ENCODE measurements at places on chromosomes 7 and 10.

DNA sequence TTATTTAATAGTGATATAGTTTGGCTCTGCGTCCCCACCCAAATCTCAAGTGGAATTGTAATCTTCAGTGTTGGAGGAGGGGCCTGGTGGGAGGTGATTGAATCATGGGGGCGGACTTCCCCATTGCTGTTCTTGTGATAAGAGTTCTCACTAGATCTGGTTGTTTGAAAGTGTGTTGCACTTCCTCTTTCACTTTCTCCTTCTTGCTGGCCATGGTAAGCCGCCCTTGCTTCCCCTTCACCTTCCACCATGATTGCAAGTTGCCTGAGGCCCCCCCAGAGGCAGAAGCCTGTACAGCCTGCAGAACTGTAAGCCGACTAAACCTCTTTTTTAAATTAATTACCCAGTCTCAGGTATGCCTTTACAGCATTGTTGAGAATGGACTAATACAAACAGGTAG is 101.4 kb downstream of the MTPAP start:
- no peak for DNase-seq

- no peak for DNase-seq
Measured at GRCh38 chr7:98178321-98178720, 32.9 kb upstream of the BHLHA15 start.

- DNase-seq, result no peak
Measured at GRCh38 chr10:100730725-100731406, 14.5 kb upstream of the PAX2 start.

GRCh38 chr7:155188821-155189581 is 108.7 kb upstream of the INSIG1 start:
- DNase-seq, result no peak

GRCh38 chr10:70693619-70694335 is 21.5 kb downstream of the ADAMTS14 start:
- DNase-seq, result no peak

DNA sequence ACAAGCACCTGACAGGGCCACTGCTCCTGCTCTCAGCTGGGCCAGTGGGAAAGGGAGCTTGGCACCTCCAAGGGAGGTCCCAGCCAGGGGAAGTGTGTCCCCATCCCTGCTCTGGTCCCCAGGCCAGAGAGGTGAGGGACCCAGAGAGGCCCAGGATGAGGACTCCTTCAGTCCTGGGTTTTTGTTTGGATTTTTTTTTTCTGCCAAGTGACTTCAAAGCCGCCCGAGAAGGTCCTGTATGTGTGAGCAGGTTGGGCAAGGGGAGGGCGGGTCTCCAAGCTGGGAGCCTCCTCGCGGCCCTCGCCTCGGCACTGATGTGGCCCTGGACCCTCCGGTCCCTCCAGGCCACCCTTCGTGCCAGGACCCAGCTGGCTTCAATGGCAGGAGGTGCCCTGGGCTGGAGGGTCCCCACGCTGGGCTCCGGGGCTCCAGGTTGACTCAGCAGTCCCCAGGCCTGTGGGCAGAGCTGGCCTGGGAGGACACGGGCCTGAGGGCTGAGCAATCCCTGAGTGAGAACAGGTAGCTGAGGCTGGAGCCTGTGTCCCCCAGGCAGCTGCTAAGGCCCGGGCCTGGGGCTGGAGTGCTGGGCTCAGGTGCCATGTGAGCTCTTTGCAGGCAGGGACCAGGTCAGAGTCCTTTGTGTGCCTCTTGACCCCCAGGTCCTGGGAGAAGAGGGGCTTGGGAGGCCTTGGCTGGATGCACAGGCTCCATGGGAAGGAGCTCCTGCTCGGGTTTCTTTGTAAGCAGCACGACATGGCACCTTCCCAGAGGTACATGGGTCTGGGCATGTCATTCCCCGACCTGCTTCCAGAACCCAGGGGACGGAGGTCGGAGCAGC is 140.6 kb downstream of the FAM53B start:
- no peak for DNase-seq

DNA sequence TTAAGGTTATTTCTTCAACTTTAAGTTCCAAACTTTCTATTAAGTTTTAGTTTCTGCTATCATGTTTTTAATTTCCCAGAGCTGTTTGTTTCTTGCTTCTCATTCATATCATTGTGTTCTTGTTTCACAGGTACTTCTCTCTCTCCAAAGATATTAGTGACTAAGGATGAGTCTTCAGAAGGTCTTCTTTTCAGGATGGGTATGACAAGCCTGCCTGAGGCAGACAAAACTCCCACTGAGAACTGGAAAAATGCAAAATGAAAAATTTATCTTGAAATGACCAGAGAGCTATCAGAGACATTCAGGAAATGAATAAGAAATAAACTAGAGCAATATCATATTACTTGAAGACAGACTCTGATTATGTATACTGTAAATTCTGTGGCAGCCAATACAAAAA is 110.8 kb upstream of the EGFR start:
- no peak for DNase-seq

GRCh38 chr7:139946533-139946932 is 116.2 kb downstream of the PARP12 start:
- DNase-seq, result no peak

GRCh38 chr10:68684413-68684812 is 36.6 kb upstream of the CCAR1 start:
- DNase-seq, result peak; percentile 11

DNA sequence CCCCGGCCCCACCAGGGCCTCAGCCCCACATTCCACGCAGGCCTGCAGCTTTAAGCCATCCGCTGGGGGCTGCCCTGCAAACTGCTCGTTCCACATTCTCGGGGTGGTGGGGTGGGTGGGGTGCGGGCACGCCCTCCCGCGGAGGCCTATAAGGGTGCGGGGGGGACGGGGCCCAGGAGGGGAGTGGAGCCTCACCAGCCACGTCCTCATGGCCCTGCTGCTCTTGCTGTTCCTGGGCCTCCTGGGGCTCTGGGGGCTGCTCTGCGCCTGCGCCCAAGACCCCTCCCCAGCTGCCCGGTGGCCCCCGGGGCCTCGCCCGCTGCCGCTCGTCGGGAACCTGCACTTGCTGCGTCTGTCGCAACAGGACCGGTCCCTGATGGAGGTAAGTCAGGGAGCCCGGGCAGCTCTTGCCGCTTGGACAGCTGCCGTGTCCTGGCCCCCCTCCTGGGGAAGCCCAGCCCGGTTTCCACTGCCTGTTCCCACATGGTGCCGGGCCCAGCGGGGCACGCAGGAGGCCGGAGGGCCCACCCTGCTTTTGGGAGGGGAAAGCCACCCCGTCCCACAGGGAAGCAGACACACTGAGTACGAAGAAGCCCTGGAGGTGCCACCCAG is at the start of gene CYP2W1:
TSS of gene CYP2W1 (plus strand) at position 178 of the 612 bp plus-strand sequence. CDS start at position 209, 31 bp downstream.
- DNase-seq, result no peak

DNA sequence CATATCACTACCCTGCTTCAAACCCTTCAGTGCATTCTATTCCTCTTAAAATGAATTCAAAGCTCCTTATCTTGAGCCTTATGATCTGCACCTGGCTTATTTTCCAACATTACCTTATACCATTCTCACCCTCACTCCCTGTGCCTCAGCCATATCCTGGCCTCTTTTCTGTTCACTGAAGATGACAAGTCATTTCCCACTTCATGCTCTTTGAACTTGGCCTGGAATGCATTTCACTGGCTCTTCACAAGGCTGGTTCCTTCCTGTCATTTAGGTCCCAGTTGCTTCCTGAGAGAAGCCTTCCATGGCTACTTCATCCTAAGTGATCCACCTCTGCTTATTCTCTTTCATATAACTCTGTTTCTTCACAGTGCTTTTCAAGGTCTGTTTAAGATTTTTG is 3.2 kb upstream of the LIPF start:
- no peak for DNase-seq

DNA sequence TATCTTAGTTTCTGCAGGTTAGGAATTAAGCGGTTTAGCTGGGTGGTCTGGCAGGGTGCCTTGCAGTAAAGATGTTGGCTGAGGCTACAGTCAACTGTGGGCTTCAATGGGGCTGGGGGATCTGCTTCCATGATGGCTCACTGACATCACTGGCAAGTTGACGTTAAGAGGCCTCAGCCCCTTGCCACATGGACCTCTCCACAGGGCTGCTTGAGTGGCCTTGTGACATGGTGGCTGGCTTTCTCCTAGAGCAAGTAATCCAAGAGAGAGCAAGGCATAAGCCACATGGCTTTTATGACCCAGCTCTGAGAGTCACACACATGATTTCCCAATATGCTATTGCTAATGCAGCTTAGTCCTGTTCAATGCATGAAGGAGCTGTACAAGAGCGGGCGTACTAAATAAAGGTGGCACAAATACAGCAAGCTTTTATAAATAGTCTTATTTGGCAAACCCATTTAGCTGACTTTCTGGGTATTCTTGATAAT is 109.1 kb downstream of the SEPTIN7 start:
- DNase-seq, result no peak

DNA sequence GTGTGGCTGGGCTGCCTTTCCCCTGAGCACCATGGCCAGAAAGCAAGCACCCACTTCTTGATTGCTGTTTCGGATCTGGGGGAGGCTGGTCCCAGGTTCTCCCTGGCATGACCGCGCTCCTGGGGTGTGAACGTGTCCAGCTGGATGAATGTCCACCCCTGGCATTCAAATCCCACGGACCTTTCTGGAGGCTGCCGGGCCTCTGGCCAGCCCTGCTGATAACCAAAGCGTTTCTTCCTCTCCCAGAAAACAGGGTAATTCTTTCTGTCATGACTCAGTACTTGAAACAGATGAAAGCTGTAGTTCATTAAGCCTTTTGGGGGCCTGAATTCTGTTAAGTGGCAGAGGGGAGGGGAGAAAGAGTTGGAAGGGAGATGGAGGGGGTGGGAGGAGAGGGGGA is 73.1 kb upstream of the SAMD8 start:
- DNase-seq, result no peak

GRCh38 chr10:6297951-6298381 is 95.2 kb downstream of the PFKFB3 start:
- DNase-seq, result no peak

- no peak for DNase-seq
Measured at GRCh38 chr7:33743594-33743993, 161.7 kb upstream of the BMPER start.

DNA sequence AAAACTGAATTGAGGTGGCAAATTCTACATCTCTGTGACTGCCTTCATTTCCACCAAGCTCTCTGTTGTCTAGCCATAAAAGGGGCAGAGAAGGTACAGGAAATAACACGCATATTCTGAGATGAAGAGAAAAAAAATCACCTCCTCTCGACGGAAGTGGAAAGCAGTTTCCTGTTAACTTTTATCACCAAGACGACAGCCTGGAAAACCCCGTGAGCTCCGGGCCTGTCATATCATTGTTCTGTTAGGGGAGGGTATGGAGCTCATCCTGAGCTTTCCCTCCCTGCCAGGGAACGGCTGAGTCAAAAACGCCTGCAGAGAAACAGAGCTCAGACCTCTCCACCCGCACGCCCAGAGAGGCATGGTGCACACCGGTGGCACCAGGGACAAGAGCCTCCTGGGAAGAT is 200.3 kb downstream of the PRPF18 start:
- peak; percentile 93 for DNase-seq

DNA sequence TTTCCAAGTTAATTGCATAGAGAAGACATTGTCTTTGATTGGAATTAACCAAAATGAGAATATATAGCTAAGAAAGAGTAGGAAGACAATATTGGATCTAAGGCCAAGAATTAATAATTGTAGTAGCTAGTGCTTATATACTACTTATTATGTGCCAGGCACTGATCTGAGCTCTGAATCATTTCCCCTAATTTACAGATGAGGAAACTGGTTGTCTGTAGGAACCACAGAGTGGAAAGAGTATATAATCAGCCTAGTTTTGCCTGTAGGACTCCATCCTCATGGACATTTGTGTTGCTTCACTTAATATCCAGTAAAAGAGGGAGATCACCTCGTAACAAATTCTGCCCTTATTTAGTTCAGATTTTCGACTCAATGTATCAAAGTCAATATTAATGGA is 127.9 kb downstream of the ARID5B start:
- DNase-seq, result no peak

DNA sequence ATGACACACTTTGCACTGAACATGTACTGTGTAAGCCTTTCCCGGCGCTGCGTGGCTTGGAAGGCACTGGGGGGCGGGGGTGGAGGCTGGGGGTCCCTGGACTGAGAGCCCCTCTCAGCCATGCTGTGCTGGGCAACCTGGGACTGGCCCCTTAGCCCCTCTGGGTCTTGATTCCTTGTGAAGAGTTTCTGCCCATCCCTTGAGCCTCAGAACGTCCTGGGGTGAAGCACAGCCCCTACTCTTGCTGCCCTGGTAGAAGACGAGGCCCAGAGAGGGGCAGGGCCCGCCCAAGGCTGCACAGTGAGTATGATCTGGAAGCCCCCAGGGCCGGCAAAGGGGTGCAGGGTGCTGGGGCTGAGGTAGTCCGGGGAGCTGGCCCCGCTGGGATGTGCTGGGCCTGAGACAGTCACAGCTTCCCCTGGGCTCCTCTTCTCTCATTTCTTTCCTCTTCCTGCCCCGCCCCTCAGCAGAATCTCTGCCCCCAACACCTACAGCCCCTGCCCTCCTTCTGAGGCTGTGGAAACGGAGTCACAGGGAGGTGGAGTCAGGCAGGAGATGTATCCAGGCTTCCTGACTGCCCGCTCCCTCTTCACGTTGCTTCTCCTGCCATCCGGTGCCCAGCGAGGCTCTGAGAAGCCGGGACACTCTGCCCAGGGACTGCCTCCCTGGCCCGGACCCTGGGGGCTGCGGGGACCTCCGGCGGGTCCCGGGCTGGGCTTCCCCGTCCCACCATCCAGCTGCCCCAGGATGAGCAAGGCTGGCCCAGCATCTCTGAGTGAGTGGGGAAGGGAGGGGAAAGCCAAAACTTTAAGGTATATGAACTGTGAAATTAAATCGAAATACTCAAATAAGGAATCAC is 60.5 kb downstream of the UNCX start:
- DNase-seq, result no peak

GRCh38 chr10:4586776-4587175 is 239.2 kb upstream of the AKR1E2 start:
- DNase-seq, result no peak

DNA sequence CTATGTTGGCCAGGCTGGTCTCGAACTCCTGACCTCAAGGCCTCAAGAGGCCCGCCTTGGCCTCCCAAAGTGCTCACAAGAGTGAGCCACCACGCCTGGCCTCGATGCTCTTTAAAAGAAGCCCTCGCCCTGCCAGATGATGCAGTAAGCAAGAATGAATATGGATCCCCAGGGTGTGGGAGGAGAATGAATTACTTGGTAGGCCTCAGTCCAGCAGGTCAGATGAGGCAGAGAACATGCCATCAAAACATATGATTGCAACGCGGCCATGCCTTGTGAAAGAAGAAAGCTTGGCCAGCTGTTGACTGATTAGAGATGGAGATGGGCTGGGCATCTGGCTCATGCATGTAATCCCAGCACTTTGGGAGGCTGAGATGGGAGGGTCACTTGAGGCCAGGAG is 68.7 kb downstream of the CAMK1D start:
- DNase-seq, result no peak

- DNase-seq, result no peak
Measured at GRCh38 chr10:82856957-82857613, 982.1 kb downstream of the NRG3 start.

DNA sequence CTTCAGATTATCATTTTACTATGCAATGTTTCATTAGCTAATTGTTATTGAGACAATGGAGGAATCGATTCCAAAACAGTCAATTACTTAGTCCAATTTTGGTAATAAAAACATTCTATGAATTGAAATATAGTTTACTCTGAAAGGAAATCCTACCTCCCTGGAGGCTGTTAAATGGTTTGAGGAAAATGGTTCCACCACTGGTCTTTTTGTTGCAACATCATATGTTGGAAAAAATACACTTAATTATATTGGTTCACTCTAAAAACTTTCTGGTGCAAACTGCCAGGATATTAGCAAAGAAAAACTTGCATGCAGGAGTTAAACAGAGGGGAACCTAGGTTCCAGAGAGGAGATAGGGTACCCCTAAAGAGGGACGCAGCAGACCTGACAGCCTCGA is 267.3 kb upstream of the LYZL1 start:
- DNase-seq, result no peak

GRCh38 chr7:108291152-108291508 is 161.0 kb upstream of the LAMB4 start:
- DNase-seq, result no peak

- DNase-seq, result no peak
Measured at GRCh38 chr7:133478591-133479135, 225.8 kb downstream of the EXOC4 start.

Measured in CD4-positive, alpha-beta memory T cell (primary cell).